ENCODE measurements at places on chromosomes 2 and 18.

- DNase-seq: no peak
Measured at GRCh38 chr2:136291871-136292270, 173.9 kb upstream of the CXCR4 start.

GRCh38 chr2:234135750-234136221 is 85.3 kb downstream of the SPP2 start:
- peak; percentile 13 for DNase-seq

GRCh38 chr2:182915369-182916326 is 49.2 kb upstream of the FRZB start:
- DNase-seq: no peak

GRCh38 chr2:240956935-240957655 is 41.3 kb upstream of the SNED1 start:
- DNase-seq: no peak

- DNase-seq: no peak
Measured at GRCh38 chr2:154452906-154453493, 245.5 kb upstream of the KCNJ3 start.
